ENCODE measurements at places on chromosomes 11 and 22. TPM values are rescaled to one million over a fixed set of nuclear protein-coding genes. Genes with fewer than 3 reads are reported as not detected.

Gene SPA17
- 5.7 TPM for total RNA-seq

Gene C11orf86
- not detected for total RNA-seq

Gene MRGPRG
- not detected for total RNA-seq

Gene MRGPRF
- total RNA-seq = not detected

Gene SUSD2
- total RNA-seq = 0.22 TPM

DNA sequence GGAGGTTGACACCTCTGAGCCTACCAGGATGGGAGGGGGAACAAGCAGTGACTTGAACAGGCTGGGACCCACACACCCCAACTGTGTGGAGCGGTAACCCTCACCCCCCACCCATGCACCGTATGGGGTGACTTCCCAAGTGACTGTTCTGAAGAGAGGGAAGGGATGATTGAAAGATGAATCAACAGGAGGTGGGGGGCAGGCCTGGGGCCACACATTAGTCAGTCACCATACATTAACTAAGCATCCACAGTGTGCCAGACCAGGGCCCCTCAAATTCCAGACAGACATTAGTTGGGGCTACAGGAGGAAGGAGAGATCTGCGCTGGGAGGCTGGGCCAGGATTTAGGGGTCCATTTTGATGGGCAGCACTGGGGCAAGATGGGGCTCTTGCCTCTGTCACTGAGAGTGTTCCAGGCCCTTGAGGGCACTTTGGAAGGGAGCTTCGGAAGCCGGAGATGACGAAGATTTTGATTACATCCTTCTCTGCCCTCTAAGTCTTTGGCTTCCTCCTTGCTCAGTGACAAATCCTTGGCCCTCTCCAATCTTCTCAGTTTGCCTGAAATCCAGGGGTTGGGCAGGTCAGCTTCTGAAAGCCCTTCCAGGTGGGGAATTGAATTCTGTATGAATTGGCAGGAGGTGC, 966 bp downstream of the SMTN start:
- H3K36me3 ChIP-seq = no peaks in the 10 kb centered on the region
- H3K4me1 ChIP-seq = peaks cover 58% of the 10 kb centered on the region
- H3K27me3 ChIP-seq = no peaks in the 10 kb centered on the region
- peak overlapping the region; percentile 41 for H3K27ac ChIP-seq
- H3K4me3 ChIP-seq = peak overlapping the region; percentile 53

DNA sequence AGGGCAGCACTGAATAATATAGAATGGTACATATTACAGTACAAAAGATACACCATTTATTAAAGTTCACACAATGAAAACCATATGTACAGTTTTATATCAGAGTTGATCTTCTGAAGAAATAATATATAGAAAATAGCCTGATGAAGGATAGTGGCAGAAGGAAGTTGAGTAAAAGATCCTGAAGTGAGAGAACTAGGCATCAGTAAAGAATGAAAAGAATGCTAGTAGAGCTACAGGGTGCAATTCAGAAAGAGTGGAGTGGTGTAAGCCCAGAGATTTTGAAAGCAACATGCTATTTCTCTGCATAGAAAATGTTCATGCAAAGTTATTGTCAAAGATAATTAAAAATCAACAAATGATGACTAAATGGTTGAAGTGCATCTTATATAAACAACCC, 1552.7 kb upstream of the TENM4 start:
- H3K4me1 ChIP-seq = no peaks in the 10 kb centered on the region
- no peak overlapping the region for H3K27ac ChIP-seq
- no peak for DNase-seq
- H3K27me3 ChIP-seq = no peaks in the 10 kb centered on the region
- no peaks in the 10 kb centered on the region for H3K36me3 ChIP-seq
- no peak overlapping the region for H3K4me3 ChIP-seq

Gene CDC42EP1
- total RNA-seq = 70.2 TPM

DNA sequence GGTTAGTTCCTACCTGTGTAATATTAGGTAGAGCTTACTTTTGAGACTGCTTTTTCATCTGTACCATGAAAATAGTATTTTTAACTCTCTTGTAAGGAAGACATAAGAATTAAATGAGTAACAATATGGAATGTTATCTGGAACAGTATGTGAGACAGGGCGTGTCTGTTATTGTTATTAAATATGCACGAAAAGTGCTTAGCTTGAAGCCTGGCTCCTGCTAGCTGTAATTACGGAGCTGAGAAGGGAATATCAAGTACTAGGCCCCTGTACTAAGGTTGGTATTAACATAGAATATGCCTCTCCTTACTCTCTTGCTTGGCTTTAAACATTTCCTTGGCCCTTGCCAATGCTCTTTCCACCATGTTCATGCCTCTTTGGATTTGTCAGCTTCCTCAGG, 194.0 kb downstream of the FAM76B start:
- no peaks in the 10 kb centered on the region for H3K27me3 ChIP-seq
- no peak overlapping the region for H3K27ac ChIP-seq
- H3K36me3 ChIP-seq = no peaks in the 10 kb centered on the region
- no peak overlapping the region for H3K4me3 ChIP-seq
- no peaks in the 10 kb centered on the region for H3K4me1 ChIP-seq

DNA sequence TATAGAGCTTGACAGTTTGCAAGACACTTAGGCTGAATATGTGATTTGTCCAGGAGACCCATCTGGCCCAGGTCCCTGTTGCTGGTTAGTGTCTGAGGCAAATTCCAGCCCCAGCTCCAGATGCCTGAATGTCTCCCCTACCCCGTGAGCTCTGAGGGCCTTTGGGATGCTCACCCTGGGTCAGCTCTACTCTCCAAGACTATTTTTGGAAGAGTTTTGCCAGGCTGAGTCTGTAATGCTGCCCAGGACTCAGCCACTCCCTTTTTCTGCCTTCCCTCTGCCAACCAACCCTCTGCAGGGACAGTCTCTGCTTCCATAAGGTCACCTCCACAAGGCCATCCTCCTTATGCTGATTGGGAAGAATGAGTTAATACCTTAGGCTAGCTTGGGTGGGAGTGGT, 66.3 kb downstream of the CABIN1 start:
- no peaks in the 10 kb centered on the region for H3K4me1 ChIP-seq
- no peak overlapping the region for H3K4me3 ChIP-seq
- no peaks in the 10 kb centered on the region for H3K27me3 ChIP-seq
- DNase-seq = no peak
- H3K27ac ChIP-seq = no peak overlapping the region

Gene MMP27
- not detected for total RNA-seq

DNA sequence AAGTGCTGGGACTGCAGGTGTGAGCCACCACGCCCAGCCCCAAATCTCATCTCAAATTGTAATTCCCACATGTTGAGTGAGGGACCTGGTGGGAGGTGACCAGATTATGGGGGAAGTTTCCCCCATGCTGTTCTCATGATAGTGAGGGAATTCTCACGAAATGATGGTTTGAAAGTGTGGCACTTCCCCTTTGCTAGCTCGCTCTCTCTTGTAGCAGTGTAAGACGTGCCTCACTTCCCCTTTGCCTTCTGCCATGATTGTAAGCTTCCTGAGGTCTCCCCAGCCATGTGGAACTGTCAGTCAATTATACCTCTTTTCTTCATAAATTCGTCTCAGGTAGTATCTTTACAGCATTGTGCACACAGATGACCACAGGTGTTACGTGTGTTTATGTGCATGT, 357.8 kb downstream of the CADM1 start:
- no peaks in the 10 kb centered on the region for H3K27me3 ChIP-seq
- H3K36me3 ChIP-seq = no peaks in the 10 kb centered on the region
- H3K4me1 ChIP-seq = no peaks in the 10 kb centered on the region
- DNase-seq = no peak
- H3K4me3 ChIP-seq = no peak overlapping the region

Gene OR8B3
- total RNA-seq = not detected

DNA sequence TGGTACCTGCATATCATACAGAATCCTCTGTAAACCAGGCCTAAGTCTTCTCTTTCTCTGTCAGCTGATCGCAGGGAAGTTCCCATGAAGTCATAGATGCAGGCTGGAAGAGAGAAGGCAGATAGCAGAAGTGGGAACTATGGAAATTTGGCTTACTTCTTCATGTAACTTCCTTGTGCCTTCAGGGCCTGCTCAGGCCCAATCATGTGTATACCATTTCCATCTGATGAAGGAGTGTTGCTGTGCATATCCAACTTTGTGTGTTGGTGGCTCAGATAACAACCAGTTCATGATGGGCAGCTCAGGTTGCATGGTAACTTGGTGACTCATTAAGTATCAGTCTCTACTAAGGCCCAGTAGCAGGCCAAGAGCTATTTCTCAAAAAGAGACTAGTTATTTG, 53.1 kb upstream of the CEP295 start:
- no peaks in the 10 kb centered on the region for H3K27me3 ChIP-seq
- peak; percentile 4 for DNase-seq
- no peak overlapping the region for H3K4me3 ChIP-seq
- H3K36me3 ChIP-seq = no peaks in the 10 kb centered on the region

DNA sequence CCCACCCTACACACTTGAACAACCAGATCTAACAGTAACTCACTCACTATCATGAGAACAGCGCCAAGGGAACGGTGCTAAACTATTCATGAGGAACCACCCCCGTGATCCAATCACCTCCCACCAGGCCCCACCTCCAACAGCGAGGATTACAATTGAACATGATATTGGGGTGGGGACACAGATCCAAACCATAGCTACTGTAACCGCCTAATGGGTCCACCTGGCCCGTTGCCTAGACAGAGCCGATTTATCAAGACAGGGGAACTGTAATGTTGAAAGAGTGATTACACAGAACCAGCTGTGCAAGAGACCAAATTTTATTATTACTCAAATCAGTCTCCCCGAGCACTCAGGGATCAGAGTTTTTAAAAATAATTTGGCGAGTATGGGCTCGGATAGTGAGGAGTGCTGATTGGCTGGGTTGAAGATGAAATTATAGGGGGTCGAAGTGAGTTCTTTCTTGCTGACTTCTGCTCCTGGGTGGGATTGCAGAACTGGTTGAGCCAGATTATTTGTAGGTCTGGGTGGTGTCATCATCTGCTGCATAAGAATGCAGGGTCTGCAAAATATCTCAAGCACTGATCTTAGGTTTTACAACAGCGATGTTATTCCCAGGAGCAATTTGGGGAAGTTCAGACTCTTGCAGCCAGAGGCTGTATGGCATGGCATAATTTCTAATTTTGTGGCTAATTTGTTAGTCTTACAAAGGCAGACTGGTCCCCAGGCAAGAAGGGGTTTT, 17.9 kb upstream of the ZC3H12C start:
- no peaks in the 10 kb centered on the region for H3K36me3 ChIP-seq
- DNase-seq = no peak
- peak overlapping the region; percentile 75 for H3K27ac ChIP-seq
- H3K4me1 ChIP-seq = peaks cover 54% of the 10 kb centered on the region
- H3K4me3 ChIP-seq = no peak overlapping the region
- no peaks in the 10 kb centered on the region for H3K27me3 ChIP-seq

Gene CHKB
- 15.2 TPM for total RNA-seq

DNA sequence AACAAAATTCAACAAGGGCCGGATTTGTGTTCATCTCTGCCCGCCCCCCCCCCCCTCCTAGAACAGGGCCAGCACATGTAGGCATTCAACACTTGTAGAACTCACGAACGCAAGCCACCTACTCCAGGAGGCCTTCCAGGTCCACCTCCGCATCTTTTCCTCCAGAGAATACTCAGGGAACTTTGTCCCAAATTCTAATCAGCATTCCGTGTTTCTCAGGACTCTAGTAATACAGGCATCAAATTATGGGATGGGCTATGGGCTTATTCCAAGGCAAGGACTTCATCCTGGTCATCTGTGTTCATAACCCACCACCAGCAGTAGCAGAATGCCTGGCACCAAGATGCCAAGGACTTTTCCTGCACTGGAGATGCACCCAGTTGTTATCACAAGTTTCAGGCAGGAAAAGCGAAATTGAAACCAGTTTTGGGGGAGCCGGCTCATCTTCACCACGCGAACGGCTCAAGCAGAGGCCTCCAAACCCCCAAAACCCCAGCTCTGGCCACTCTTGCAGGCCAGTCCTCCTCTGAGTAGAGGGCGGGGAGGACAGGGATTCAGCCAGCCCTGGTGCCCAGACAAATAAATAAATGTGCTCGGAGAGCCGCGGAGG, 462 bp downstream of the UBE2L6 start:
- H3K27me3 ChIP-seq = no peaks in the 10 kb centered on the region
- DNase-seq = no peak
- H3K27ac ChIP-seq = no peak overlapping the region
- H3K4me3 ChIP-seq = peak overlapping the region; percentile 78
- H3K36me3 ChIP-seq = no peaks in the 10 kb centered on the region
- H3K4me1 ChIP-seq = peaks cover 22% of the 10 kb centered on the region

Gene NTM
- not detected for total RNA-seq

Measured in K562 (cell line).